ENCODE measurements at places on chromosomes 1 and 21.

DNA sequence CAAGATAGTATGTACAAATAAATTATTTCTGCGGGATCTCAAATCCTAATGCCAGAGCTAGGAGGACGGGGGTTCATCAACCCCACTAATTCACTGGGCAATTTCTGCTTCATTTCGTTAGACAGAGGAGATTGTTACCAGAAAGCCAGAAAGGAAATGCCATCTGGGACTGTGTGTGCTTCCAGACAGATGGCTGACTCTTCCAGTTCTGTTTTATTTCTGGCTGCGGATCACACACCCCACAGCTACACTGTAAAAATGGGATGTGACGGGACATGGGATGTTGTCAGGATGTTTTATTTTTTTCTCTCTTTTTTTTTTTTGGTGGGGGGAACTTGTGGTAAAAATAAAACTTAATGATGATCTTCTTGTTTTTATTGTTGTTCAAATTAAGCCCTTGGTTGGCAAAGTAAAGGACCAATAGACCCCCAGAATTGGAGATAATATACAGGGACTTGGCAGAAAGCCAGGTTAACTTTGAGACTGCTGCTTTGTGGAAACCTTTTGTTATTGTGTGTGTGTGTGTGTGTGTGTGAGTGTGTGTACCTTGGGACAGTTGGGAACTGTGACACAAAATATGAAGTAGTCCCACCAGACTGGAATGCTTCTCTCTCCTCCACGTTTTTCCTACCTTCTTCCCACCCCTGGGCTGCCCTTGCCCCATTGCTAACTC is 114.5 kb downstream of the NUF2 start:
- no peak for DNase-seq

GRCh38 chr1:154778275-154778674 is 91.8 kb downstream of the KCNN3 start:
- no peak for DNase-seq

DNA sequence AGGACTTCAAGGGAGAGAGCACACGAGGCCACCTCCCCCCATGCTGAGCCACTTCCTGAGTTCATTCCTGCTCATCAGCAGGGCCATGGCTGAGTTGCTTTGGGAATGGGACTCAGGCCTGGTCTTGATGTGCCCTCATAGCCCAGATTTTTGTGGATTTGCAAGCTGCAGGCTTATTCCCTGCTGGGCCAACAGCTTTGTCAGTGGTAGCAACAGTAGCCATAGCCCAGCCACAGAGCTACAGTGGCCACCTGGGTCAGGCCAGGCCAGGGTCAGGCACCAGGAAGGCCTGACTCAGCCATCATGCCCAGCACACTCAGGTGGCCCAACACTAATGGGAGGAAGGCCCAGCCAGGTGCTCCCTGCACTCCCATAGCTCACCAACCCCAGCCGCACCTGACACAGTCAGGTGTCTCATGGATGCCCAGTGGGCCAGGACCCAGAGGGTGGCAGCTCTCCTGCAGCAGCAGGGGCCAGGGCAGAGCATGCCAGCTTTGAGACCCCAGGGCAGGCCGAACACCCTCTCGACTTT is 33.5 kb downstream of the EPHA2 start:
- DNase-seq = no peak

DNA sequence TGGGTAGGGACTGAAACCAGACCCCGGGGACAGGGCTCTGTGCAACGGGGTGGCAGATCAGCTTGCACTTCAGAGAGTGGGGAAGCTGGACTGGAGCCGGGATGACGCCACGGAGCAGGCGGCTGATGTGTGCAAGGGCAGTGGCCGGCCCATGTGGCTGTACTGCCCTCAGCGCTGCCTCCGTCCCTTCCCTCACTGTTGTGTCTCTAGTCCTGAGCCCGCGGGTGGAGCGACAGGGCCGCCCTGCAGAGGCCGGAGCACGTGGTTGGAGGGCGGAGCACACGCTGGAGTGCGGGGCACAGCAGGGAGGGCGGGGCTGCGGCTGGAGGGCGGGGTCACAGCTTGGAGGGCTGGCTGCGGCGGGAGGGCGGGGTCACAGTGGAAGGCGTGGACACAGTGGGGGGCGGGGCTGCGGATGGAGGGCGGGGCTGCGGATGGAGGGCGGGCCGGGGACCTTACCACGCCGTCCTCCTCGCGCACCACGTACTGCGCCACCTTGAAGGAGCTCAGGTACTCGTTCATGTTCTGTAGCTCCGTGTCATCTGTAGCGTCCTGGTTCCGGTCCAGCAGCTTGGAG is 52.4 kb downstream of the CHD5 start:
- DNase-seq = no peak

DNA sequence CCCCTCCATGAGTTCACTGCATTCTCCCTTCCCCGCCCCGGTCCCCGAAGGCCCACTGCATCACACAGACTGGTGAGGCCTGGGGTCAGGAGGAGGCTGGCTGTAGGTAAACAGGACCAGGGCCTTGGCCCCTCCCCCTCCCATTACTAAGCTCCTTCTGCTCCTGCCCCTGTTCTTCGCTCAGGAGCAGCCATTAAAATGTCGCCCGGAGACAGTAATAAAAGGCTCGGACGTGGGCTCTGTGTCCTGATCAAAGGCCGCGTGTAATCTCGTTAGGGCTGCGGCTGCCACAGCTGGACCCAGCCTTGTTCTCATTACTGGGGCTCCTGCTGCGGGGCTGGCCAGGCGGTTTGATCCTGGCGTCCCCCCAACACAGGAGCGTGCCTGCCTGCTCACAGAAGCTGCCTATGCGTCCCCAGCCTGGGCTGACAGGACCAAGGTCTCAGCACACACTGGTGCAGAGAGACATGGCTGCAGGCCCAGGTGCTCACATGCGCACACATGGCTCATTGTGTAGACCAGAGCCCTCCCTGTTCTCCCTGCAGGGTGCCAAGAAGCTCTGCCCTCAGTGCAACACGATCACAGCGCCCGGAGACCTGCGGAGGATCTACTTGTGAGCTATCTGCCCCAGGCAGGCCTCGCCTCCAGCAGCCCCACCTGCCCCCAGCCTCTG is 24.0 kb downstream of the TMEM53 start:
- DNase-seq = no peak

DNA sequence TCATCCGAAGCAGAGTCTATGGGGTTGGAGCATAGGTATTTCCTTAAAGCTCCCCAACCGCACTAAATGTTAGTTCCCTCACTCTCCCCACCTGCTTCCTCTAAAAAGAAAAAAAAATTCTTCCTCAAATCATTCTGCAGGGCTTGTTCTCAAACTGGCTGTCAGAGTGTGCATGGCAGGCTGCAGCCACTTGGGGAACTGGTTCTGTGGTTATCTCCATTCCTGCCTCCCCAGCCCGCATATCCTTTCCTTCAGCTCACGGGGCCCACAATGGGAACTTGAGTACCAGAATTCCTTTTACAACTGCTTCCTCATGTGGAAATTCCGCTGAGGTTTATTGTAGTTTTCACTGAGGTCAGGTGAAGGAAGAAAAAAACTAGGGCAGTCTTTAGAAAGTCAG is 159.2 kb downstream of the PIGK start:
- DNase-seq = no peak

DNA sequence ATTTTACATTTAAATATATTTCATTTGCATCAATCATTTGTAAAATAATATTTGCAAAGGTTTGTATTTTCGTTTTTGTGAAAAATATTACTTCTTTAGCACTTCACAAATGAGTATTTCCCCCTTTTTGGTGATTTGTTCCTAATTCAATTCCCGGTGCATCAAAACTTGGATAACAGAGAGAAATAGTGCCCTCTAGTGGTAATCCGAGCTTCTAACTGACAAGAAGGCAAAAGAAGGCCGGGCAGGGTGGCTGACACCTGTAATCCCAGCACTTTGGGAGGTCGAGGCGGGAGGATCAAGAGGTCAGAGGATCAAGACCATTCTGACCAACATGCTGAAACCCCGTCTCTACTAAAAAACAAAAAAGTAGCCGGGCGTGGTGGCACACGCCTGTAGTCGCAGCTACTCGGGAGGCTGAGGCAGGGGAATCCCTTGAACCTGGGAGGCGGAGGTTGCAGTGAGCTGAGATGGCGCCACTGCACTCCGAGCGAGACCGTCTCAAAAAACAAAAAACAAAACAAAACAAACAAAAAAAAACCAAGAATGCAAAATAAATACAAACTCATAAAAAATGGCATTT is 137.7 kb downstream of the COL11A1 start:
- DNase-seq = peak; percentile 18

- DNase-seq = no peak
Measured at GRCh38 chr21:42925114-42925926, at the start of gene ERVH48-1. TSS of gene ERVH48-1 (minus strand) at chr21:42925630. CDS start at chr21:42919006, 6,624 bp downstream.

GRCh38 chr1:100793659-100794058 is 74.1 kb downstream of the VCAM1 start:
- DNase-seq = no peak

DNA sequence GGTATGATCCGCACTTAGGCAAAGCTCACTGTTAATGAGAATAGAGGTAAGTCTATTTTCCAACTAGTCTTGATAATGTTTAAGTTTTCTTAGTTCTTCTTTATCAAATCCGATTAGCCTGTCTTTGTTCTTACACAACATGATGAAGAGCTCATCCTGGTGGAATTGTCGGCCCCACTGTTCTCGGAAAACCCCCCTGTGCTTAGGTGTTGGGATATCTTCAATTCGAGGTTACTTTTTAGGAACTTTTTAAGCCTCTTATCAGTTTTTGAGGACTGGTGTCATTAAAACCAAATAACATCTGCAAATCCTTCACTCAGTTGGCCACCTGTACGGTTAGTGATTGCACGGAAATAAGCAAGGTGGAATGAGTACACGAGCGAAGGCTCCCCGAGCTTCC is 60.7 kb upstream of the KIF26B start:
- DNase-seq = no peak

DNA sequence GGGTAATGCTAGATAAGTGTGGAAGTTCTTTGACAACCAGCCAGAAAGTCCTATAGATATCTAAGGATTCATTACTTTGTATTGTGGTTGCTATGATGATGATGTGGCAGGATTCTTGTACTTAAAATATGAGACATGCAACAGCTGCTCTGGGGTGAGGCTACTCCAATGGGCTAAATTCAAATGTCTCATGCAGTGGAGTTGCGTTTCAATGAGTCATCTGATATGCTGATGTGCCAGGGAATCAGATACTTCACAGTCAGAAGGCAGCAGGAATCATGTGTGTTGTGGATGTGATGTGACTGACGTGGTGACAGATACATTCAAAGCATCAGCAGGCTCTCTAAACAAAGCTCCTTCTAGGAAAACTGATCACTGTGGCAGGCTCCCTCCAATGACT is 66.5 kb downstream of the TSEN15 start:
- peak; percentile 58 for DNase-seq

DNA sequence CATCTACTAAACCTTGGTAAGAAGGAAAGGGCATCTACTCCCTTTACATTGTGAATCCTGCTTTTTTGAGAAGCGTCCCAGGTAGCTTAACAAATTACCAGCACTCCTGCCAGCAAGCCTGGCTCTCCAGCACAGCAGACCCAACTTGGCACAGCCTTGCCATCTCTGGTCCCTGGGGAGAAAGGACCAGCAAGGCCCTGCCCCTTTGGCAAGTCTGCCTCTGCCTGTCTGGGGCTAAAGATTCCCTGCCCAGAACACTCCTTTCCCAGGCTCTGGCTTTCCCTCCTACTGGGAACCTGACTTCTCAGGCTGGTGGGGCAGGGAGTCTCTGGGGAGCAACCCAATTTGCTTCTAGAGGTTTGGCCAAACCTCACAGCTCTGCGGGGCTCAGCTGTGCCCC is 68.5 kb downstream of the ATP2B4 start:
- DNase-seq = no peak

DNA sequence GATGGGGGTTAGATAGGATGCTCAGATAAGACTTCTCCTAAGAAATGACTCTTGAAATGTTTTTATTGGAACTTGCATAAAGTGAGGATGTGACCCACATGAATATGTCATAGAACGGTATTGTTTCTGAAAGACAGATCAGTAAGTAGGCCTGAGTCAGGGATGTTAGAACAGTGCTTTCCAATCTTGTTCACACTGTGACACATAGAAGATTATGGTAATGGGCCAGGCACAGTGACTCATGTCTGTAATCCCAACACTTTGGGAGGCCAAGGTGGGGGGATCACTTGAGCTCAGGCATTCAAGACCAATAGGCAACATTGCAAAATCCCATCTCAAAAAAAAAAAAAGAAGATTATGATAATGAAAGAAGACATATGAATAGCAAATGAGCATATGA is 32.9 kb downstream of the FMO4 start:
- DNase-seq = no peak

DNA sequence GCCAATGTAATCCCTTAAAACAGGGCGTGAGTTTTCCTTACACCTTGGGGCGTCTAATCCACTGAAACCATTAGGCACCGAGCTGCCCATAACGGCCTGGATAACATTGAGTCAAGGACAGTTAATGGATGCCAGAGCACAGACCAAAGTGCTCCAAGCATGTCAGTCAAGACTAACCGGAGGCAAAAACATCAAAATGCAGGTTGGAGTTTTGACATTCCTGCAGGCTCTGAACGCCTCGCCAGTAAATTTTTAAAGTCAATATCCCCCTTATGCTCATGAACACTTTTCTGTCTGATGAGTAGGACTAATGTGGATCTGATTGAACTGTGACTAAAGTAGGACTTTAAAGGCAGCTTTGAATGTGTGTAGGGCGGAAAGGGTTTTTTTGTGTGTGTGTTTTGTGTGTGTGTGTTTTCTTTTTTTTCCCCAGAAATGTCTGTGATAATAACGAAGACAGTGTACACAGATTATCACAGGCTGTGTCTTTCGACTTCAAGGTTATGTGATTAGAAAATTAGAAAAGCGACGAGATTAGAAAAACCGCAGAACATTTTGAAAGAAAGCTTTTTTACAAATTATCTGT is 194.2 kb upstream of the PROX1 start:
- DNase-seq = no peak

DNA sequence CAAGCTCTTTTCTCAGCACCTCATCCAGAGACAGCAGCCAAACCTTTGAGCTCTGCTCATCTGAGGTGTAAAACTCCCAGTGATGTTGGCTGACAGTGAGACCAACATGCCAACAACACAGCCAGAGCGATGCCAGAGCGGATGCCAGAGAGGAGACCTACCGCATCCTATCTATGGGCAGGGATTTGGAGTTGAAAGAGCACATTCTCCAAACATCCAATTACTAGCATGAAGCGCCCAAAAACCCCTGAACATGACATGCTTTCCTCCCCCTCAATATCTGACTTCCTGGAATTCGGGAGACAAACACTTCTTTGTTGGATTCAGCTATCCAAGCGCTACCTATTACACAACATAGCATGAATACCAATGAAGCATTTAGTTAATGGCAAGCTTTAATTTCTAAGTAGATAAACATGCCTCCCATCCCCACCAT is 23.1 kb upstream of the PAXBP1 start:
- no peak for DNase-seq

DNA sequence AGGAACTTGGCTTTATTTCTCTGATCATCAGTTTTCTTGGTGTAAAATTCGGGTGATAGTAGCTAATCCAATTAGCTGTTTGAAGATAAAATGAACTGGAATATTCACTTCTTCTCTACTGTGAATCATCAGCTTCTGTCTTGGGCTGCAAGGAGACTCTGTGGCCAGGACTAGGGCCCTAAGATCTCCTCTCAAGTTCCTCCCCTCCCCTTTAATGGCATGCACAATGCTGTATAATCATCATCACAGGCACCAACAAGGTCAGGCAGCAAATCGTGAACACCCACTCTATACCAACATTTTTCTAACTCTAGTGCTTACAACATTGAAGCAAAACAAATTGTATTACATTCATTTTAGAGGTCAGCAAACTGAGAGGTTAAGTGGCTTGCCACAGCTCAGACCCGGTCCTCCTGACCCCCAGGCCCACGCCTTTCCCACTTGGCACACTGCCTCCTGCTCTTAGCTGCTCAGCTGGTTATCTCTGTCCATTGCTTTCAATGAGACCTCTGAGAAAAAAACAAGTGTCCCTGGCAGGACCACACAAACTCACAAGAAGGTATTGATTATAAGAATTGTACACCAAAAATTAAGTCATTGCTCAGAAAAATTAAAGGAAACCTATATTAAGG is 31.8 kb downstream of the LRRC52 start:
- no peak for DNase-seq

All from smooth muscle cell of the brain vasculature (primary cell).